ENCODE measurements at places on chromosomes 7 and 10. TPM values are rescaled to one million over a fixed set of nuclear protein-coding genes. Genes with fewer than 3 reads are reported as not detected.

FAS gene
- total RNA-seq: 2.2 TPM

SLC13A1 gene
- total RNA-seq: not detected

CALHM2 gene
- 3.1 TPM for total RNA-seq

ARHGEF5 gene
- total RNA-seq: 1.4 TPM

BCL7B gene
- 9.4 TPM for total RNA-seq

CPSF4 gene
- total RNA-seq: 24.2 TPM

KCP gene
- total RNA-seq: 0.16 TPM

ANXA8 gene
- not detected for total RNA-seq

TWIST1 gene
- total RNA-seq: 0.62 TPM

R3HCC1L gene
- total RNA-seq: 17.3 TPM

CTAGE8 gene
- total RNA-seq: not detected

ABI1 gene
- 65.7 TPM for total RNA-seq

LRMDA gene
- total RNA-seq: 0.62 TPM

TAS2R3 gene
- 2.5 TPM for total RNA-seq

SPDYE9 gene
- total RNA-seq: not detected

GRCh38 chr7:141288626-141289025, 214.8 kb downstream of the TMEM178B start:
- DNase-seq: no peak

DNA sequence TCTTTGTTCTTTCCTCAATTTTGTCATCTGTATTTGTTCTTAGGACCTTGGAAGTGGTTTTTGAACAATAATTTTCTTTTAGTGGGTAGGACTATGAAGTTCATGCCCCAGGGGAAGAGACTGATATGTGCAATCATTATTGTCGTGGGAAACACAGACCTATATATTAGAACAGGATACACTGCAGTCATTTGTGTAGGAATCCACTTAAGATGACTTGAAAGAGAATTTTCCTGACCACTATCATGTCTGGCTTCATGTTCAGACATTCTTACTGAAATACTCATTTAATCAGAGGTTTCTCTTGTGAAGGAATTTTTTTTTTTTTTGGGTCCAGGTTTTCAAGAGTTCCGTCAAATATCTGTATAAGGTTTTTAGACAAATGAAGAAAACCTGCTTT, 163.6 kb downstream of the SUGCT start:
- DNase-seq: no peak

DNA sequence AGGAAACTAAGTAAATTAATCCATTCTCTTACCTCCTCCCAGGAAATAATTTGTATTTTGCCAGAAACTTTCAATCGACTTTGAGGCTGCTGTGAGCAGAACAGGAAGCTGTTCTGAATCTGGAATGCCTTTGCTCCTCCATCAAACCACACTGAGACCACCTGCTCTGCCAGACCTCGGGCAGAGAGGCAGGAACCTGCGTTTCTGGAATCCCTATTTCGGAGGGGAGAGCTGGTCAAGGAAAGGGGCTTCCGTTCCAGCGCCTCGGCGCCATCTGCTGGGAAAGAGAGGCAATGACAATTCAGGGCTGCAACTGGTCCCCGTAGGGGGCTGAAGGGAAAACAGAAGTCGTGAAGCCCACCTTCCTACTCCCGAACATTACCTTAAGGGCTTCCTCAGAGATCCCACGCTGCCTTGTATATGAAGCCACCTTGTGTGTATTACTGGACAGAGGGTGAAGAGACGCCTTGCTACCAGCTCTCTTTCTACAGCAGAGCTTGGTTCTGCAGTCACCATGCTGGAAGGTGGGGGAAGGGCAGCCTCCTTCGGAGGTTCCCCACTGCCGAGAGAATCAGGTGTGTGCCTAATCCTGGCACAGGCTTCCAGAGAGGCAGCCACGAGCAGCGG, 31.2 kb downstream of the ZNF467 start:
- peak; percentile 66 for DNase-seq

- DNase-seq: no peak
These were observed 71.7 kb upstream of the AUTS2 start for GRCh38 chr7:69526570-69526969.

- DNase-seq: no peak
These were observed 44.3 kb downstream of the CLEC2L start for GRCh38 chr7:139567647-139568345.

DNA sequence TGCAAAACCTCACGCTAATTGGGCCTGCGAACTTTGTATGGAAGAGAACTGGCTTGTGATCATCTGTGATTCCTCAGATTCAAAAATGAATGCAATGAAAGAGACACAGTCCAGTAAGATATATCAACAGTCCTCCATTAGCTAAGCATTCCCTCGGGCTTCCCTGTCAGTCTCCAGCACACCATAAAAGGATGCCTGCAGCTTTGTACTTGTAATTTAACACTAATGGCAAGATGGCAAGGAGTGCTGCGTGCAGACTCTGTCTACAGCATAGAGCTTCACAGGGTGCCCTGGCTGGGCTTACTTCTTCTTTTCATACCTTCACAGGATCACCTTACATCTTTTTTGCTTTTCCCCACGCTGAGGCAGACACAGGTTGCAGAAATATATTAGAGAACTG, 200.0 kb downstream of the GFRA1 start:
- DNase-seq: no peak

DNA sequence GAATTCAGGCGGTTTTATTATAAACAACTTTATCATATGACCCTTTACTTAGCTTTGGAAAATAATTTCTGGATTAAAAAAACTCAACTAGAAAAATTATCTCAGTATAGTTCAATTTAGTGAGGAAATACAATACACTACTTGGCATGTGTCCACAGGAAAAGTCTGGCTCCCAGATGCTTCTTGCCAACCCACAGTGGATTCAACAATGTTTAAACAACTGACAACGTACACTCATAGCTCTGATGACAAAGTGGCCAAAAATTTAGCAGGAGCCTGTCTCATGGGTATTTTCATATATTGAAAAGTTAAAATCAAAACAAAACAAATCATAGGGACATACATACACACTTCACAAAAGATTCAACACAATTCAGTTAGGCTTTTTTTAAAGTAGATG, 158.8 kb downstream of the SKAP2 start:
- DNase-seq: no peak

- DNase-seq: no peak
These were observed 28.8 kb downstream of the CACUL1 start for GRCh38 chr10:118725886-118726500.

DNA sequence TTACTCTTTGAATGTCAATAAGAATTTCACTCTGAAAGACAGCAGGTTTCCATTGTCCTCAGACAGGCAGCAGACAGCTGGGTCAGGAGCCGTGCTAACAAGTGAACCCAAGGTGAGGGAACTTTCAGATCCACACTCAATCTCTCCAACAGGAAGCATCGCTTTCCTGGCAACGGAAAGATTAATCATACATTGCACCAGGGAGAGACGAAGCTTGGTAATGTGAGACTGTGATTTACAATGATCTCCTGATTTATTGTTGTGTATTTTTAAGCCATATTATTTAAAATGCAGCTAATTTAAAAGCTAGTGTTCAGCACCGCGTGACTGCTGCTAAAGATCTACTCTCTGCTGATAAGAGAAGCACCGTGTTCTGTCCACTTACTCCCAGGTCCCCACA, 17.5 kb upstream of the NOM1 start:
- DNase-seq: no peak

GRCh38 chr7:55053651-55054571, 35.1 kb downstream of the EGFR start:
- DNase-seq: no peak

DNA sequence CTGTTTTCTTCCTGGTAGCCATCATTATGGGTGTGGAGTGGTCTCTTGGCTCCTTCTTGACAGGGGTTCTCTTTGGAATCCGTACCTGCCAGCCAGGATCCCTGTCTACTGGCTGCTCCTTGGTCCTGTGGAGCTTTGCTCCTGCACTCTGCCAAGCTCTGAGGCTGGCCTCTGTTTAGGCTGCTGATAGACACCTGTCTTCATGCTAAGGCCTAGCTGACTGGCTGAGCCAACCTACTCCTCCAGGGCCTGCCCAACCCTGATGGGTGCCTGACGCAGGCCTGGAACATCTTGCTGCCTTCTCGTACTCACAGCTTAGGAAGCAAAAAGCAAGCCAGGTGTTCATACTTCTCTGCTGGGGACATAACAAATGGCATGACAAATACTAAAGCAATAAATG, 333.6 kb upstream of the ZNF32 start:
- no peak for DNase-seq

DNA sequence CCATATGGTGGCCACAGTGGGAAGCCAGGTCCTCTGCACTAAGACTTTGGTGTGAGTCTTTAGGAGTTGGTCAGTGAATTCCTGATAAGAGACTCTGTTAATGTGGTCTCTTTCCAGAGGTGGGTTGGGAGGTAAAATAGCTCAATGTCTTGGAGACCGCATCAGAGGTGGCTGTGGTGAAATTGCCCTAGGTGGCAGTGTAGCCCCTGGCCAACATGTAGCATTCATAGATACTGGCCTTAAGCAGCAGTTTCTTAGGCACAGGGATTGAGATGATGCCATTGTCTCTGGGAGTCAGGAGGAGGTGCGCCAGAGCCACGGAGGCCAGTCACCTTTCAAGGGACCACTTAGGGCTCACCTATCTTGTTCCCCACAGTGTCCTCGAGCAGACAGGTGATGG, 202.8 kb downstream of the CREB5 start:
- no peak for DNase-seq

GRCh38 chr7:75953931-75954330, 39.0 kb downstream of the POR start:
- DNase-seq: no peak

- DNase-seq: no peak
These were observed 134.5 kb downstream of the BAMBI start for GRCh38 chr10:28811639-28812349.

DNA sequence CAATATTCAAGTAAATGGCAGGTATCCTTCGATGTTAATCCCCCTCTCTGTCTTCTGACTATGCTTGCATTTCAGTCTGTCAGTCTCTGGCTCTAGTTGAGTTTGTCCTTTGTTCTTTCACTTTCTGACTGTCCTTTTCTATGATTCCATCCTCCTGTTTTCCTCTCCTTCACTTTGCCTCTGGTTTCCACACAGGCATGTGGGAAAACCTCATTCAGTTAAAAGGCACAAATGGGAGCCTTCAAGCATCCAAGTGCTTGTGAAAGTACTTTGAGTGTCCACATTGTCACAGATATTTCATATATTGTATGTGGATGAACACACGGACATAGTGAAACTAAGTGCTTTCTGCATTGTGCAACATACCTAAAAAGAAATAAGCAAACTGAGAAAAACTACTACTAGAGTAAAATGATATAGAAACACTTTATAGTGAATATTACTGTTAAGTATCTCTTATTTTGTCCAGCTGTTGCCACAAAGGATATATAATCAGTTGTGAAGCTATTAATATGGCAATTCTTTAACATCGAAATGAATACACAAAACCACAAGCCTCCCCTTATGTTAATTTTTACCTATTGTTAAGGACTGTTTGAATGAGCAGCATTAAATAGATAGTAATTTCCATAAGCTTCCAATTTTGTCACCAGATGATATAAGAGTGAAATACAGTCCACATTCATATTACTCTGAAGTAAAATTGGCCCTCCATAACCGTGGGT, 71.7 kb downstream of the NRBF2 start:
- DNase-seq: no peak

GRCh38 chr7:37108615-37109014, 340.0 kb downstream of the ELMO1 start:
- DNase-seq: no peak

DNA sequence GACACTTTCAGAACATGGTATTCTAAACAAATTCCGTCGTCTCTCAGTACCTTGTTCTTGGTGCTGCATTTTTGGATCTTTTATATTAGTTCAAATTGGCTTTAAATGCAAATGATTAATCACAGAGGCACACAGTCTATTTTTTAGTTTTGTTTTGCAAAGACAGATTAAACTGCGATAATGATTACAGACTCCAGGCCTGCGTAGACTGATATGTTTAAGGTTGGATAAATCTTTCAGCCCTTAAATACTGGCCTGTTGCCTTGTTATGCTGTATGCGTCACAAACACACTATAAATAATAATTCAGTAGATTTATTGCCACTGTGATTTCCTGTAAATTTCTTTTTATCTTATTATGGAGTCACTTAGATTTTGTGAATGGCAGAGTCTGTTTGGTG, 19.3 kb downstream of the CACNB2 start:
- DNase-seq: no peak

DNA sequence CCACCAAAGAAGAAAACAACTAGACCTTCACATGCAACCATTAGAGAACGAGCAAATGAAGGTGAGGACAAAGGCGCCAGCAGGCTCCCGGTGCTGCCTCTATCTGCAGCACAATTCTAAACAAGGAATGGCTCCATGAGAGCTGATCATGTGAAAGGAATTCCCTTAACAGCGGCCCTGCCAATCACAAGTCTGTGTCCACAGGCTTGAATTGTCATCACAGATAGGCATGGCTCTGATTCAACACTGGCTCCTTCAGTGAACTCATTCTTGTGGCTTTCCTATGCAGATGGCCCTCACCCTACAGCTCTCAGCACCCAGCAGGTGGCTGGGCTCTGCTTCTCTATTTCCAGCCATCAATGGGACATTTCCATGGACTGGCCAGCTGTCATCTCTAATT, 36.2 kb downstream of the LAMB1 start:
- no peak for DNase-seq

- no peak for DNase-seq
These were observed 12.8 kb downstream of the LBX1 start for GRCh38 chr10:101216207-101217043.

GRCh38 chr7:7653593-7654187, 13.1 kb downstream of the UMAD1 start:
- no peak for DNase-seq

GRCh38 chr7:129436335-129436923, 2.2 kb downstream of the STRIP2 start:
- no peak for DNase-seq

- no peak for DNase-seq
These were observed 15.9 kb downstream of the HYAL4 start for GRCh38 chr7:123860848-123861247.

DNA sequence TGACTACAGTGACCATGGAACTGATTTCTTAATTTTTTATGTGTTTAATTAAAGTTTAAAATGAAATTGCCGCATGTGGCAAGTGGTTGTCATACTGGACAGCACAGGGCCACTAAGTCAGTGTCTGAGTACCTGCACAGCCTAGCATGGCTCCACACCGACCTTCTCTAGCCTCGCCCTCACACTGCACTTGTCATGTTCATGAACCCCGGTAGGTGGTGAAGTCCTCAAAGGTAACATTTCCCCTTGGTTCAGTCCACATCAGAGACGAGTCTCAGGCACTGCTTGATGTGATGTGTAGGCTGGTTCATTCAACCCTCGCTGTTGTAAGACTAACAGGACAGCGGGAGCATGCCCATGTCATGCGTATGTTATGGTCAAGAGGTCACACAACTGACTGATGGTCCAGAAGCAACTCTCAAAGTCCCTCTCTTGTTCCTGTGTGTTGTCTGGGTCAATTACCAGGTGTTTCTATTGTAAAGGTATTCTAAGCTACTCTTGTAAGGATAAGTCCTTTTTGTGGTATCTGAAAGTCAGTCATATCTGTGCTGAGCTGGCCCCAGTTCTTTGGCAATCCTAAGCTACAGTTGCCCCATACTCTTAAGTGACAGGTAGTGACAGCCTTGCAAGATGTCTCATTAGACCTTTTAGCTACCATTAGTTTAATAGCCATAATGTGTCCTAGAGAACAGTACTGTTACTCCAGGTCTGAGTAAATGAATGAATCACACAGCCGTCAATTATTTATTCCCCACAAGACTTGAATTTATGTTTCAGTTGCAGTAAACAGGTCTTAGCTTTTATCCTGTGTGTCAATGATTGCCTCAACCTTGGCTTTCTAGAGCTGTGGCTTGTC, 32.9 kb upstream of the ZC3HAV1L start:
- no peak for DNase-seq

Data from occipital lobe (tissue), 3 donors.